SJSA1 (cell line): ENCODE measurements at places on chromosomes 1 and 21. TPM values are rescaled to one million over a fixed set of nuclear protein-coding genes. Genes with fewer than 3 reads are reported as not detected.

DNA sequence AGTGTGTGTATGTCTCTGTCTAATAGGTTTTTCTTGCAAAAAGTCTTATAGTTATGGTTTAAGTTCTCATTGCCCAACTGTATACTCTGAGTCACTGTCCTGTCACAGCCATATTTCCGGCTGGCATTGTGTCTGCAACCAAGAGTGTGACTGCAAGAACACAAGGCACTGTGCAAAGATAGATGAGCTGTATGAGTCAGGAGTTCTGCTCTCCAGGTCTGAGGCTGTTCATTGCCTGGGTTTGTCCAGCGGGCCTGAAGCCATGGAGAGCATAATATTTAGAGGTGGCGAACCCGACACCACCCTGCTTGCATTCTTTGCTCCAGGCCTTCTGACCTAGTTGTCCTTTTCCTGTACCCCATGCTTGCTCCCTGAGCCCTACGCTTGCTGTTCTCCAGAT is 50.9 kb upstream of the CNIH3 start:
- H3K36me3 ChIP-seq: no peaks in the 10 kb centered on the region
- H3K27me3 ChIP-seq: no peaks in the 10 kb centered on the region
- peaks cover 29% of the 10 kb centered on the region for H3K4me1 ChIP-seq
- DNase-seq: peak; percentile 86

DNA sequence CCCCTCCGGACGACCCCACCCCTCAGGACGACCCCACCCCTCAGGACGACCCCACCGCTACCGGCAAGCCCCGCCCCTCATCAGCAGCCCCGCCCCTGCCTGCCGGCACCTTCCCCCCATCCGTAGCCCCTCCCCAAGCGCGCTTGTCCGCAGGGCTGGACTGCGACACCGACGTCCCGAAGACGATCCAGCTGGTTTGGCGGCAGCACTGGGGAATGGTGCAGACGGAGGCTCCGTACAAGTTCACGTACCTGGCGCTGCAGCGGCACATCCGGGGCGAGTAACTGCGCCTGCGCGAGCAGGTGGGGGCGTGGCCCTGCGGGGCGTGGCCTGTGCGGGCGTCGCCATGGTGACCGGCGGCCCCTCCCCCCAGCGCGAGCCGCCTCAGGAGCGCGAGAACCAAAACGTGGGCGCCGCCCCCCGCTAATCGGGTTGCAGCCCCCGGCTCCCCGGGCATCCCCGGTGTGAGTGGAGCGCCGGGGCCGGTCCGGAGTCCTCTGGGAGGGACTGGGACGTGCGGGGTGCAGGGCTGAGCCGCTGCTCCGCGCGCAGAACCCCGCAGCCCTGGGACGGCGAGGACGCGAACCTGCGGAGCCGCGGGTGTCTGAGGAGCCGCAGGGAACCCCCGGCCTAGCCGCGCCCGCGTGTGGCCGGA is 4.9 kb downstream of the RNF223 start:
- H3K36me3 ChIP-seq: no peaks in the 10 kb centered on the region
- peak overlapping the region; percentile 34 for H3K4me3 ChIP-seq
- H3K4me1 ChIP-seq: peaks cover 14% of the 10 kb centered on the region
- H3K27me3 ChIP-seq: peaks cover 54% of the 10 kb centered on the region
- no peak overlapping the region for H3K27ac ChIP-seq
- peak; percentile 69 for DNase-seq

- no peak overlapping the region for H3K4me3 ChIP-seq
- no peaks in the 10 kb centered on the region for H3K4me1 ChIP-seq
- no peak overlapping the region for H3K27ac ChIP-seq
- no peaks in the 10 kb centered on the region for H3K36me3 ChIP-seq
- H3K27me3 ChIP-seq: no peaks in the 10 kb centered on the region
- DNase-seq: no peak
Observed at GRCh38 chr1:229205854-229206253, 65.1 kb upstream of the RAB4A start.

The TRIM58 gene
- total RNA-seq: not detected in 2 replicates
